ENCODE measurements at places on chromosomes 5 and 9. TPM values are rescaled to one million over a fixed set of nuclear protein-coding genes. Genes with fewer than 3 reads are reported as not detected.

Gene CCL28
- polyA plus RNA-seq: 0.15 TPM

Gene FOXD4L3
- 0.06 TPM for polyA plus RNA-seq

Gene BTNL3
- polyA plus RNA-seq: not detected

Gene CAMK4
- not detected for polyA plus RNA-seq

Gene MZB1
- polyA plus RNA-seq: 0.09 TPM

Gene GABRP
- polyA plus RNA-seq: not detected

Gene FGFR4
- polyA plus RNA-seq: 39.3 TPM

All from A549 (cell line).